NCI-H1105 treated with DMSO at 0.1 percent for 48 hours (cell line): ENCODE measurements at places on chromosomes 2 and 18.

DNA sequence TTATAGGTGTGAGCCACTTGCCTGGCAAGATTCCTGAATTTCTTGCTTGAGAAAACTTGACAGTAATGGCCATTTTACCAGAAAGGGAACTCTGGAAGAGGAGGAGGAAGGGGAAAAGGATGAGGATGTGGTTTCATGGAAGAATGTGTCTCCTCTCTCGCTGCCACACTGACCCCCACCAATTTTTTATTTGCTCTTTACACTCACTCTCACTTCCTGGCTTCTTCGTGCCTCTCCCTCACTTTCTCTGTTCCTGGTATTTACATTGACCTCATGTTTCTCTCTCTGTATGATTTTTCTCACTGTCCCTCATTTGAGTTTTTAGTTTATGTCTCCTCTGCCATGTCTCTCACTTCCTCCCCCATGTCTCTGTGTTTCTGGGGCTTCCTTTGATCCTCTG is 134.5 kb upstream of the CAB39 start:
- no peak for DNase-seq

DNA sequence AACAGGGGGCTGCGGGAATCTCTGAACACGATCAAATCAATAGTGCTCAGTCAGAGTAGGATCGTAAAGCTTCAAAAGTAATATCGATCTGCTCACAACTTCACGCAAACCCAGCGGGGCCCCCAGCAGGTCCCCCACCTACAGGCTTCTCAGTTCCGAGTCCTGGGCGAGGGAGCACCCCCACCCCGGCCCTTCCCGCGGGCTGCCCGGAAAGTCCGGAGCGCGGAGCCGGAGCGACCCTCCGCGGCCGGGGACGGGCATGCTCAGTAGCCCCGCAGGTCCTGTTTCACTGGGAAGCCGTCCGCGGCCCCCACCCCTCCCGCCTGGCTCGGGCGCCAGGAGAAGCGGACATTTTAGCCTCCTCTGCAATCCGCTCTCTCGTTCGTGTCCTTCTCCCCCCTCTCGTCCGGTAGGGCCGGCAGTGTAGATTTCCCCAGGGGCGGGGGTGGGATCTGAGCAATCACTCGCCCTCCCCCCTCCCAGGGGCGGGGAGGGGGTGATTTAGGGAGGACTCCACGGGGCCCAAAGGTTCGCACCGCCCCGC is 3.3 kb upstream of the SPRED2 start:
- peak; percentile 79 for DNase-seq

DNA sequence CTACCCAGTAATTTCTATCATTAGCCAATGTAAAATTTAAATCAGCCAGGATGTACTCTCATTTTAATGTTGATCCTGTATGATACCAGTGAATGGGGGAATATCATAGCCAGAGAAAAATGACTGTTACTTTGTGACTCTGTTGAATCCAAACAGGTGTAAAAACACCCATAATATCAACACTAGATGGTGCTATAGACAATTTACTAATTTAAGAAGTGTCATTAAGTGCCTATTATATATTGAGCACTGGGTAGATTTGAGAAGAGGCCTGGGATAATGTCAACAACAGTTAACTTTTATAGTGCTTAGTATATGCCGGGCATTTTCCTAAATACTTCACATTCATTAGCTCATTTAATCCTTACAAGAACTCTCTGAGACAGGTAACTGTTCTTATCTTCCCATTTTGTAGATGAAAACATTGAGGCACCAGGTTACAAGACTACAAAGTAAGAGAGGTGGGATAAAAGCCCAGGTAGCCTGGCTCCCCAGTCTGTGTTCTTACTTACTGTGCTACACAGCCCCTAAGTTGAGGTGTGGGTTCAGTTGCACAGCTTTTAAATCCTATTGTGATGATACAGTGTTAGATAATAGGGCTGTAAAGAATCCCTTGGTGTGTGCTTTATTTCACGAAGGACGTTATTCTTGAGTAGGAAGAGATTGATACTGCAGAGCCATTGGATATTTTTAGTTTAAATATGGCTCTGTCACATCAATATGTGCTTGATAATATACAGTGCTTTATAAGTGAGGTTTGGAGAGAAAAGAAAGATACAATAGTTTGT is 325.5 kb downstream of the AGPS start:
- peak; percentile 4 for DNase-seq

- DNase-seq, result no peak
Measured at GRCh38 chr18:58388736-58389135, 240.2 kb downstream of the ALPK2 start.

DNA sequence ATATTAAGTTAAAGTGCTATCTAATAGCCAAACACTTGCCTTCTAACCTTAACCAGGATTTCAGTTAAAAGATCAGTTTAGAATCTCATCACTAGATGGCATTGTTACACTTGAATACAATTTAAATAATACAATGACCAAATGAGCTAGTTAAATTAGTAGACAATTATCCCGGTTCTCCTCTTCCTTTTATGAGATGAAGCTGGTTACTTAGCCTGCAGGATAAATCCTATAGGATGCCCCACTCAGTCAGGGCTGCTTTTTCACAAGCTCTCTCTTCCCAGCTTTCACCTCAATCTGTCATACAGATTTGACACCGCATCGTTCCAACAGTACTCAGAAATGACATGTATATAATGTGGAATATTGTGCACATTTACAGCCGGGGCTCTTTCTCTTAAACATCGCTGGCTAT is 678.8 kb downstream of the KCNJ3 start:
- peak; percentile 56 for DNase-seq

GRCh38 chr2:239378021-239378917 is 22.6 kb downstream of the HDAC4 start:
- DNase-seq, result no peak

- DNase-seq, result peak; percentile 28
Measured at GRCh38 chr18:25278394-25278793, 73.6 kb downstream of the ZNF521 start.

DNA sequence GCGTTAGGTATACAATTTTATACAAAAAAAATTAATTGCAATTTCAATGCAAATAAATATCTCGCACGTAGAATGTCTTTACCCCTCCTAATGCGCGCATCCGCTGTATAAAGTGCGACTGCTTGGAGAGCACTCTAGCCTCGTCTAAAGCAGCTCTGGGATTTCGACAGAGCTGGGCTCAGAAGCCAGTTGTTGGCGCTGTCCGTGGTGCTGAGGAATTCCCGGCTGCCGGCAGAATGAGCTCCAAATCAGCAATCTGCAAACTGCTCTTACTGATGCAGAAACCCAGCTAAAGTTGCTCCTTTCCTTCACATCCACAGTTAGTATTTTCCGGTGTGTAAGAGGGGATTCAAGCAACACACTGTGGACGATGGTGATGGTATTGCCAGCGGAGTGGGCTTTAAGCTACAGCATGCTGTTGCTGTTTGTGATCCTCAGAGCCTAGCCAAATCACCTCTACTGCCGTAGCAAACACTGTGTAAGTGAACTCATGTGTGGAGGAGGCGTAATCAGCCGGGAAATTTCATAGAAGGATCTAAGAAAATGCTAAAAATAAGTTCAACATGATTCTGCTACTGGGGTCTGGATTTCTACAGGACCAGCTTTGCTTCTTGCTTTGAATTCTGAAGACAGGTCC is at the start of gene VWC2L:
Gene VWC2L, plus strand, starts transcription at position 137 of the 637 bp plus-strand sequence. CDS start 3,140 bp downstream, outside the sequence.
- peak; percentile 42 for DNase-seq

DNA sequence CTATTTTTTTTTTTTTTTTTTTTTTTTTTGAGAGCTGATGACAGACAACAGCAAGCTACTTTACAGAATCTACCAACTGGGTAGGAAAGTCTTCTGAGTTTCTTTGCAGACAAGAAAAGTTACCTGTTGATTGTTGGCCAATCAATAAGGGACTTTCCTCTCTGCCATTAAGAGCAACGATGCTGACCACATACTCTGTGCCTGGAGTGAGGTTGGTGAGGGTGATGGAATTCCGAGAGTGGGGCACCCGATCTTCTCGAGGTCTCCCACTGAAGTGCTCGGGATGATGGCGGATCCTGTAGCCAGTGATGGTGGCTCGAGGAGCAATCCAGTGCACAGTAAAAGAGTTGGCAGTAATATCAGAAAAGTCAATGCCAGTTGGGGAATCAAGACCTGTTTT is 49.3 kb downstream of the FN1 start:
- DNase-seq, result no peak

DNA sequence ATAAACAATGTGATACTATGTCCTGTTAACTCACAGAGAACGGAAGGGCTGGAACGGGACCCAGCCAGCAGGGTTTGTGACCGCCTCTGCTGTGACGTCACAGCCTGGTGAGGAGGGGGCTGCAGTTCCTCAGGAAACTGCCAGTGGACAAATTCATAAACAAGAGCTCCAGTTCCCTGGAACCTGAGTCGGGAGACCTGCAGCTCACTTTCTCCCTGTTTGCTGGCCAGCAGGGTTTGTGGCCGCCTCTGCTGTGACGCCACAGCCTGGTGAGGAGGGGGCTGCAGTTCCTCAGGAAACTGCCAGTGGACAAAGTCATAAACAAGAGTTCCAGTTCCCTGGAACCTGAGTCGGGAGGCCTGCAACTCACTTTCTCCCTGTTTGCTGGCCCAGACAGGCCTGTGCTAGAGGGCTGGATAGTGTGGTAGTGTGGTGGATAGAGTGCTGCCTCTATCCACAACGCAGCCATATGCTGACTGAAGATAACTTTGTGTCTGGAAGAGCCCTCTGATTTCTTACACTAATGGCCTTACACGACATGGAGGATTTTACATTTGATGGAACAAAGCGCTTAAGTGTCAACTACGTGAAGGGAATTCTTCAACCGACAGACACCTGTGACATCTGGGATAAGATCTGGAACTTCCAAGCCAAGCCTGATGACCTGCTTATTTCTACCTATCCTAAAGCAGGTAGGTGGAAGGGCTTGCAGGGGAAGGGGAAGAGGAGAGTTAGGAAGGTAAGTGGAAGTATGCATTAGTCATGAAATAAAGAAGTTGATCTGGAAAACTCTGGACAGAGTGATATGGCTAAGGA is at the start of gene SULT1C4:
Gene SULT1C4, plus strand, starts transcription at position 140 of the 816 bp plus-strand sequence. Its CDS starts 384 bp downstream, at position 524.
- no peak for DNase-seq

- no peak for DNase-seq
Measured at GRCh38 chr2:23621616-23622015, 236.6 kb downstream of the KLHL29 start.

- DNase-seq, result no peak
Measured at GRCh38 chr2:54053830-54054229, 61.6 kb upstream of the ACYP2 start.

- DNase-seq, result no peak
Measured at GRCh38 chr2:197929008-197929885, 124.9 kb downstream of the PLCL1 start.

DNA sequence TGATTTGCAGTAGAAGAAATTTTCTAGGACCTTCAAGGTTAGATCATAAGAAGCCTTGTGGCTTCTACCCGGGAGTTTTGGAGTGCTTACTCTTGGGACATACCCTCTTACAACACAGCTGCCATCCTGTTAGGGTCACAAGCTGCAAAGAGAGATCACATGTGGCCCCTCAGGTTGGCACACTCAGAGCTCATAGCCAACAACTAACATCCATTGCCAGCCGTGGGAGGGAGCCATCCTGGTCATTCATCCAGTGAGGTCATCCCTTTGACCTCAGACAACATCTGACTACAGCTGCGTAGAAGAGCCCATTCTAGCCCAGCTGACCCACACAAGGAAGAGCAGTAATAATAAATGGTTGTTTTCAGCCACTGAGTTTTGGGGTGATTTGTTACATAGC is 76.9 kb upstream of the NABP1 start:
- no peak for DNase-seq

- DNase-seq, result no peak
Measured at GRCh38 chr18:49073437-49073836, 122.7 kb upstream of the SMAD7 start.

DNA sequence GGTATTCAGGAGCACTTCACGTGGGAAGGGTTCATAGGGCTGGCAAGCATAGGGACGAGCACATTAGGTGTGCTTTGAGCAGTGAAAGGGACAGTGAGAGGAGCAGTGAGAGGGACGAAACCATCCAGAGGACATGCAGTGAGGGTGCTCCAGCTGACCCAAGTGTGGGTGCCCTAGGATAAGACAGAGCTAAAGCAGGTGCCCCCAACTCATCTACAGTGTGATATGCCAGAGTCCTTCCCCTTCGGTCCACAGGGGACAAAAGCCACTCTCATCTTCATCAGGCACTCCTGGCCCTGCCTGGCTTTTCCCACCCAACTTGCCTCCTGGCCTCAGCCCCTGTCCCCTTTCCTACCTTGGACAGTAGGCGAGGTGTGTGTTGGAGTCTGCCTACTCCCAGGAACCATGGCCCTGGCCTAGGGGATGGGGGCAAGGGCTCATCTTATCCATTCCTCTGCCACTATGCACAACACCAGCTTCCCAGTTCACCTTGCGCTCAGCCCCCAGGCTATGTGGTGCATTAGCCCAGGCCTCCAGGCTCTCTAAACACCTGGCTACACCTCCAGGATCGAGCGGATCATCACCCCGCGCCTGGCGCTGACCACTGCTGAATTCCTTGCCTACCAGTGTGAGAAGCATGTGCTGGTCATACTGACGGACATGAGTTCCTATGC is 16.1 kb upstream of the ANKRD53 start:
- DNase-seq, result no peak

GRCh38 chr18:2480536-2480935 is 90.8 kb downstream of the METTL4 start:
- DNase-seq, result no peak

GRCh38 chr2:37394796-37395555 is 50.5 kb downstream of the QPCT start:
- no peak for DNase-seq

GRCh38 chr2:133589456-133589855 is 21.2 kb upstream of the NCKAP5 start:
- DNase-seq, result no peak
